GDM1 (cell line): ENCODE measurements at places on chromosomes 5 and 9.

DNA sequence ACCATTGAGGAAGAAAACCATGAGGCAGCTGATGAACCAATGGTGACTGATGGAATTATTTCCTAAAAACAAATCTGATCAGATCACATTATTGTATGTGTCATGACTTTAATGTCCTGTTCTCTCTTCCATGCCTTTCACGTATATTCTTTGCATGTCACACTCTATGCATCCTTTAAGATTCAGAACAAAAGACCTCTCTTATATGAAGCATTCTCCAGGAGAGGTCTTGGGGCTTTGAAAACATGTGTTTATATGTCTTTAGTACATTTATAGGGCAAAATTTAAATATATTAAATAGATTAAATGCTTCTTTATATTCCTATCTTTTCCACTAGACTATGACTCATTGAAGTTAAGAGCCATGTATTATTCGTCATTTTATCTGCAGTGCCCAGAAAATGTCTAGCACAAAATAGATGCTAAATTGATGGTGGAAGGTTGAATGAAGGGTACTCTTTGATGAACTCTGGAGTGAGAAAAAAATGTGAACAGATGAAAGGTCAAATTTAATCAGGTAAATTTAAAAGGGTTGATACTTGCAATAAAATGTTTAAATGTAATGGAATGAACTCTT, 196.3 kb downstream of the PSAT1 start:
- no peak for DNase-seq

GRCh38 chr5:89268460-89268859, 385.5 kb upstream of the MEF2C start:
- DNase-seq = peak; percentile 63

DNA sequence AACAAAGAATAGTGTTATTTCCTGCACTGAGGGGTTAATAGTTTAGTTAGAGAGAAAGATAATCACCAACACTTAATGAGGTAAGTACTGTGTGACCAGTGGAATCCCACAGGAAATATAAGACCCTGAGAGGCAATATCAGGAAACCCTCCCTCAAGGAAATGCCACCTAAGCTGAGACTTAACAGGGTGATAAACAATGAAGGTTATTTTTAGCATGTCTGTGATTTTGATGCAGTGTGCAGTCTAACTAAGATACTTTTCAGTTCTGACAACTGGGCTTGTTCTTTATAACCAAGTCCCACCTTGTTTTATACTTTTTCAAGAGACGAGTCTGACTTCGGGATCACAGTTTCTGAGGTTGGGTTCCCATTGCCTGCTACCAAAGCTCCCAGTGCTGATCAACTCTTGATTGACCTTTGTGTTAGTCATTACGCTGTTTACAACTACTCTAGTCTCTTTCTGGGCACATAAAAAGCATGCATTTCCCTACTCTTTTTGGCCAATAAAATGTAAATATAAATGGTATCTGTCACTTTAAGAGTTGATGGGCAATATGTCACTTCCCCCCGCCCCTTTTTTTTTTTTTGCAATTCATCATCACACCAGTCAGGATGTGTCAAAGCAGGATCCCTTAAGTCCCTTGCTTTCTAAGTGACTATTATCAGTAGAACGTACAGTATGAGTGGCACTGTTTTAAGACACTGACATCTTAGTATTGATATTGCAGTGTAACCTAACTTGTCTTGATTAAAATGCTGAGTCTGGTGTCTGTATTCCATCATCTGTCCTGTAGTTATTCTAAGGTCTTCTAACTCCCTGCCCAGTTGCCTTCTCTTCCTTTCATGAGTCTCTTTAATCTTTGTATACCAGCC, 31.4 kb downstream of the C6 start:
- no peak for DNase-seq

- no peak for DNase-seq
These were observed 87.9 kb downstream of the NUDT12 start for GRCh38 chr5:103474677-103475076.

- no peak for DNase-seq
These were observed 118.1 kb downstream of the SUSD1 start for GRCh38 chr9:112056996-112057395.

DNA sequence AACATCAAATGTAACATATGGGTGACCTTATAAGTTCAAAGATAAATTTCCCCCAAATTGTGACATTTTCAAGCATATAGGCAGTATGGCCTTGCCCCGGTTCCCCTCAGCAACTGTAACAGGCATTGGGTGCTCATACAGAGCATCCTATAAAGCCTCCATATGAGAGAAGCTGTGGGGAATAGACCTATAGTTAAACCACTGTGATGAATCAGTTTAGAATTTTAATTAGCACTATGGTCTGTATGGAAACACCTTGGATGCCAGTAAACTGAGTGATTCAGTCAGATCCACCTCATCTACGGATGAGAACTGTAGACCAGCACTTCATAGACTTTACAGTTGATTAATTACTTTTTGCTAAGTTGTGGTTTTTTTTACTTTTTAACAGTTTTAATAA, 79.4 kb downstream of the ERCC6L2 start:
- DNase-seq = no peak

- DNase-seq = no peak
These were observed 87.8 kb downstream of the ZNF618 start for GRCh38 chr9:113963696-113964494.

GRCh38 chr5:65927503-65928321, 1.3 kb downstream of the ERBIN start:
- no peak for DNase-seq

GRCh38 chr9:120397453-120397852, 182.5 kb downstream of the CDK5RAP2 start:
- no peak for DNase-seq
